ENCODE measurements at places on chromosomes 12 and 14.

GRCh38 chr14:102079700-102079979 lies 7.2 kb downstream of the HSP90AA1 start:
- no peak for DNase-seq

DNA sequence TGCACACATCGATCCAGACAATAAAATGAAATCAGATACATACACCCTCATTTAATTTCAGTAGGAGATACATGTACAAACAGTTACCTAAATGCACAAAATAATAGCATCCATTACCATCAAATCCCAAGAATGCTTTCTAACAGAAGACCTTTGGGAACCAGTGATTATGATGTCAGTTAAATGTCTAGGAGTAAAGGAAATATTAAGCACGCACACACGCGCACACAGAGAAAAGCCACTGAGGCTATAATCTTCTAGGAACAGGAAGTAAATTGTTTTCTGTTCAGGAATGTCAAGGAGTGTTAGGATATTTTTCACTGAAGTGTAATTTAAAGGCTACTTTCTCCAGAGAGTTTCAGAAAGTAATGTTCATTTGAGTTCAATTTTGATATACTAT lies 250.1 kb downstream of the MDGA2 start:
- no peak for DNase-seq

GRCh38 chr12:27516625-27517024 lies 7.4 kb upstream of the PPFIBP1 start:
- DNase-seq: no peak

DNA sequence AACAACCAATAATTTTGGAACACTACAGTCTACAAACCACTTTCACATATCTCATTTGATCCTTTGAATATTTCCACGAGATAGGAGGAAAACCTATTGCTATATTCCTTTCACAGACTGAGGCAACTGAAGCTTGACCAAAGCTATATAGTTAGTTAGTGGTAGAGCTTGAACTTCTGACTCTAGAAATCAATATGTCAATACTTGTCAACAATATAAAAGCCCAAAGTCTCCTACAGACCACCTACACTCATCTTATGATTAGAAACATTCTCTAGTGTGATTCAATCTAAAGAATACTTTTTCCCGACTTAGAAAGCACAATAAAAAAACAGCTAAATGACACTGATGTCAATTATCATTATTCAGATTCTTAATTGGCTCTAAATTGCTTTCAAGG lies 139.4 kb downstream of the RPS29 start:
- no peak for DNase-seq

DNA sequence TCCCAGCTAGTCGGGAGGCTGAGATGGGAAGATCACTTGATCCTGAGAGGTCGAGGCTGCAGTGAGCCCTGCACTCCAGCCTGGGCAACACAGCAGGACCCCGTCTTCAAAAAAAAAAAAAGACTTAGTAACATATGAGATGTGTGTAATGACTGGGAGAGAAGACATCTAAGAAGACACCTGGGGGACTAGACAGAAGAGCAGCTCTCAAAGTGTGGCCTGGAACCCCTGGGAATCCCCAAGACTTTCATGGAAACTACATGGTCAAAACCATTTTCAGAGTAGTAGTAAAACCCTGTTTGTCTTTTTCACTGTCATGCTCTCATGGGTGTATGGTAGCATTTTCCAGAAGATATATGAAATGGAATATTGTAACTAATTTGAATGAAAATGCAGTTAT lies 45.3 kb downstream of the R3HDM2 start:
- DNase-seq: no peak

DNA sequence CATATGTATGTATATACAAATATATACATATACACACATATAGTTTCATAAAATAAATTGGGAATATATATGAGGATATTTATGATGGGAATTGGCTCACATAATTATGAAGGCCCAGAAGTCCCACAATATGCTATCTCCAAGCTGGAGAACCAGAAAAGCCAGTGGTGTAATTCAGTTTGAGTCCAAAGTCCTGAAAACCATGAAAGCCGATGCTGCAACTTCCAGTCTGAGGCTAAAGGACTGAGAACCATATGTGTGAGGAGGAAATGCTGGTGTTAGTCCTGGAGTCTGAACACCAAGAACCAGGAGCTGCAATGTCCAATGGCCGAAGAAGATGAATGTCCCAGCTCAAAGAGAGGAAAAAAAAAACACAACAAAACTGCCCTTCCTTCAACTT lies 65.5 kb upstream of the PRKD1 start:
- DNase-seq: no peak

GRCh38 chr12:51848841-51849735 lies 570 bp upstream of the FIGNL2 start:
- no peak for DNase-seq
